Hematopoietic multipotent progenitor cell treated with erythropoietin and hydrocortisone succinate and interleukin-3 and kit ligand, for 6 days (in vitro differentiated cells): ENCODE measurements at places on chromosomes 1 and 21.

DNA sequence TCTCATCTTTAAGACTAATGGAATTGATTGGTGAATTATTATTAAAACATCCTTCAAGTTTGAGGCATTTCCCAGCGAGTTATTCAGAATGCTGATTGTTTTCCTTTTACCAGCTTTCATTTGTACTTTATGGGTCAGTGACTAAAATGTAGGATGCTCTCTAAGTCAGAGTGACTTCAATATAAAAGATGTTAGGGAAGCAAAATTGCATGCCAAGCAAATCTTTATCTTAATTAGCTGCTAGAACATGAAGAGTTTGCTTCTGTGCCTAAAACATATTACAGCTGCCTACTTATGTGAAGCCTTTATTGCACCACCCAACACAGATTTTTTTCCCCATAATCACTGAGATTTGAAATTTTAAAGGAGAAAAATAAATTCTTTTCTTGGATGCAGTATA is 79.8 kb upstream of the CYYR1 start:
- DNase-seq, result no peak

DNA sequence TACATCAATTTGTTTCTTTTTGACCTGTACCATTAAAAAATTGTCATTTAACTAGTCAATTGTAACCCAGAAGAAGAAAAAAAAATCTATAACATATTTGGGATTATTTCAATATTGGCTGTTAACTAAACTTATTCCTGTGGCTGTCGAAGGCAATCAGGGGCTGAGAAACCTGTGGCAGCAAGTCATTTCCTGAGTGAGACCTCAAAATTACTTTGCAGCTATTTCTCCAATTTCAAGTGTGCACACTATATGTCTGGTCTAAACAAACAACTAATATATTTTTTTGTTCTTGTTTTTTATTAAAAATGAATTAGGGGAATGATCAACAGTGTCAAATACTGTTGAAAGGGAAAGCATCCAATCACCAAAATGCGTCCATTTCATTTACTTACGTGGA is 1357.6 kb upstream of the B3GALT2 start:
- DNase-seq, result no peak

DNA sequence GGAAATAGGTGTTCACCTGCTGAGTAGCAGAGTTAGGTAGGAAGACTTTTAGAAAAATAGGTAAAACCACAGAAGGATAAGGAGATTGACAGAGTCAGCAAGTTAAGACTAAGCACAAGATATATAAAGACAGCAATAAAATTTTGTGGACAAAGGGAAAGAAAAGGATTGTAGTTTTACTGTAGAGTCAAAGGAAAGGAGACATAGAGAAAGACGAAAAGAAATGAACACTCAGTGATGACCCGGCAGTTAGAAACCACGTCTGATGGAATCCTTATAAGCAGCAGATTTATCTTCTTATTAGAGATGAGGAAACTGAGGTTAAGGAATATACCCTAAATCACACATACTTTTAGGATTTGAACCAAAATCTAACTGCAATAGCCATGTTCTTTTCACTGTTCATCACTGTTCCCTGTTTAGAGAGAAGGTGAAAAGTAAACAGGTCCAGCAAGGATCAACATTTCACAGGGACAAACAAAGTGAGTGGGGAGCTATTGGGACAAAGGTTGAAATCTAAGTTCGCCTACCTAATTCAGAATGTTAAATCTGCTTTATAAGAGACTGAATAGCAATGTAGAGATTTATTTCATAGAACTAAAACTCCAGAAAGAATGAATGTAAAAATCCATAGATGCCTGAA is 6.8 kb downstream of the FRRS1 start:
- no peak for DNase-seq

GRCh38 chr1:96538111-96538641 is 183.4 kb upstream of the PTBP2 start:
- no peak for DNase-seq

DNA sequence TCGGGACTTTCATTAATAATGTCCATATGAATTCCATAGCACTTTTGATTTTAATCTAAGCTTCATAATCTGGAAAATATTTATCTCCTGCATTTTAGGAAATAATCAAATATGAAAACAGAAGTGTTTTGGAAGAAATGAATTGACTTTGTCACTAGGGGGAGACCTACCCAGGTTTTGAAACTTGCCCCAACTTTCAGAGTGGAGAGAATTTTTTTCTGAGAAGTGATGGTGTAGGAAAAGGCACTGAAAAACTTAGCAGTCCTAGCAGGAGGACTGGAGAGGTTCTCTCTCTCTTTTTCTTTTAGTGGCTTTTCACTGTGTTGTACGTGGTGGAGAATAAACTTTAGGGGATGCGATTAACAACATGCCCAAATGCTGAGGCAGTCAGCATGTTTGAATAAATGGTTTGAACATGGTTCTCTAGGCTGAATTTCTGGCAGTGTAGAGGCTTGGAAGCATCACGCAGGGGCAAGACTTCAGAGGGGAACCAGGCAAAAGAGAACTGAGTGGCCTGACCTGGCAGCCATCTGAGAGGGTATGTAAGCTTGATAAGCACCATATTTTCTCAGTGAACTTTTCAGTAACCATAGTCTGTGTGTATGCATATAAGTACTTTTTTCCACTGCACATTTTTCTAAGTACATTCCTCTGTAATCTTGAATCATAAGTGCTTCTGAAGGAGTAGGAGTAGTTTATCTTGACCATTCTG is 68.3 kb upstream of the NEK7 start:
- peak; percentile 77 for DNase-seq

GRCh38 chr21:24197923-24198322 is 1409.4 kb downstream of the MRPL39 start:
- DNase-seq, result no peak

DNA sequence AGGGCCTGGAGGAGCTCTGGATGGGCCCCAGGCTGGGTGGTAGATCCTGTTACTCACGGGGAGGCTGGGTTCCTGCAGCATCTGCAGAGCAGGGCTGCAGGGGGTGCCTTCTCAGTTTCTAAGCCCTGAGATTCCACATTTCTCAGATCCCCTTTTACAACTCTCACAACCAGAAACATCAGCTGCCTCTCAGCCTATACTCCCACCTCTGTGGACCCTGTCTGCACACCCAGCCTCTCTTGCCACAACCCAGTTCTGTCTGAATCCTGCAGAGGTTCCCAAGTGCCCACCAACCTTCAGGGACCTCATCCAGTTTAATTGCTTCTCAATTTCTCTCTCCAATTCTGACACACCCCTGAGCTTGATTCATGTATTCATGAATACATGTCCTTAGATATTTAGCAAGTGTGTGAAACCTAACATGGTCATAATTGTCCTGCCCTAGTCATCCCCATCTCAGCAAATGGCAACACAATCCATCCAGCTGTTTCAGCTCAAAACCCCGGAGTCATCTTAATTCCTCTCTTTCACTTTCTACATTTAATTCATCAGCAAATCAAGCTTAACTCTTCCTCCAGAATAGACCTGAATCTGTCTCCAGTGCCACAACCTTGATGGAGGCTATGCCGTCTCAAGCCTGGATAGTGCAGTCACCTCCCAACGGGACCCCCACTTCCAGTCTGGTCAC is 57.0 kb upstream of the NEK2 start:
- DNase-seq, result no peak

DNA sequence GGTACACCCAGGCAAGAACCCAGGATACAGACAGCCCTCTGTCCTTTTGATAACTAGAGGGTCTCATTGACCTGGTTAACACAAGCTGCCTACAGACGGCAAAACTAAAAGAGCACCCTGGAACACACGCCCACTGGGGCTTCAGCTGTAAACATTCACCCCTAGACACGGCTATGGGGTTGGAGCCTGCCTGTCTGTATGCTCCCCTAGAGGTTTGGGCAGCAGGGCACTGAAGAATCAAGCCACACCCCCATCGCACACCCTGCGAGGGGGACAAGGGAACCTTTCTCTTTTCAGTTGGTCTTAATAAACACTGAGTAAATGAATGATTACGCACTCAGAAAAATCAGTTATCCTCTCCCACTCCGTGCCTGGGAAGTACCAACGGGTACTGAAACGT is 35.5 kb downstream of the LRRC3 start:
- DNase-seq, result no peak

DNA sequence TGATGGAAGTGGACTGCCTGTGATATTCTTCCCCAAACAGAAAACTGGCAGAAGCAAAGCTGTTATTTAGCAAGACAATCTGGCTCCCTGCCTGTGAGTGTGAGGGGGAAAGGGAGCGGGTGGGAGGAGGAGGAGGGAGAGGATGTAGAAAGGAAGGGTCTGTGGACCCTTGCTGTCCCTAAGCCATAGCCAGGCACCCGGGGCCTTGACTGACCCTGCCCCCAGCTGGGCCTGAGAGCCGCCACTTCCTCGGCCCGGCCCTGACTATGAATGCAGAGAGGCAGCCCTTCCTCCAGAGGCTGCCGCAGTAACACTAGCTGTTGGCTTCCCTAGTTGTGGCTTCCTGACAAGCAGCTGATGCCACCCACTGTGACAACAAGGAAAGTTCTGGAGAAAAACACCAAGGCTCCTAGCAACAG is 13.9 kb downstream of the PLA2G2F start:
- DNase-seq, result no peak

DNA sequence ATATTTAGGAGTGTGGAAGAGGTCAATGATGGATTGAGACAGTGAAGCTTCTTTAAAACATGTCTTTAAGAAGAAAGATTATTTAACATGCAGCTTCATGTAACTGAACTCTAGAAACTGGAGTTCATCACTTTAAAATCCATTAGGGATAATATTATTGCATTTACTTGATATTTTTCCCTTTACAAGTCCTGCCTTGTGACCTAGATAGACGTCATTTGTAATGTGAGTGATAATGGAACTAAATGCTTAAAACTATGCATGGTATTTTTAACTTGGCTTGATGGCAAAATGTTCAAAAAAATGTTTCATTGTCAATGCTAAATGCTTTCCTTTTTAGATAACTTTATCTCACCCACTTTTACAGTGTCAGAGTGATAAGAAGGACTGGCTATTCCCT is 723.7 kb downstream of the RWDD3 start:
- no peak for DNase-seq

DNA sequence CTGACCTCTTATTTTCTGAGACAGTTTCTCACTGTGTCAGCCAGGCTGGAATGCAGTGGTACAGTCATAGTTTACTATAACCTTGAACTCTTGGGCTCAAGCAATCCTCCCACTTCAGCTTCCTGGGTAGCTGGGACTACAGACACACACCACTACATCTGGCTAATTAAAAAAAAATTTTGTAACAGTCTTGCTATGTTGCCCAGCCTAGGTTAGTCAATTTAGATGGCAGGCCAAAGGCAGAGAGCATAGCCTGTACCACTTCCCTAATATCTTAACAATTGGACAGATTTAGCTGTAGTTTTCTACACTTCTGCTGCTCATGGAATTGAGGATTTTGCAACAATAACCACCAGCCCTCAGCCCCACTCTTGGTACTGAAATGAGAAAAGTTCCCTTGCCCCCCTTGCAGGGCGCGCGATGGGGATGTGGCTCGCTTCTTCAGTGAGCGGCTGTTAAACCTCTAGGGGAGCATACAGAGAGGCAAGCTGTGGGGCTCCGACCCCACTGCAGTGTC is 34.9 kb upstream of the PTGFRN start:
- no peak for DNase-seq

DNA sequence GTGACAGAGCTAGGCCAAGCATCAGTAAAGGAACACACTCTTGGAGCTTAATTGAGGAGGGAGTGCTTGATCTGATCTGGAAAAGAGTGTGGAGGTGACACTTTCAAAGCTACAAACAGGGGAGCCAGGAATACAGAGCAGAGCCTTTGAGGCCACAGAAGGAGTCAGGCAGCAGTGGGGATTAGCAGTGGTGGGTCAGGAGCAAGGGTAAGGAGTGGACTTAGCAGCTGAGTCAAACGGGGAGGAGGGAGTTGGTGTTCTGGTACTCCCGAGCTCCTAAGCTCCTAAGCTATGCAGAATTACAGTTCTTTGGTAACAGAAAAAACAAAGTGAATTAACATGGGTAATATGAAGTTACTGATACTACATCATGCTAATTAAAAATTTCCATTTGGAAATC is 14.5 kb downstream of the RAB4A start:
- DNase-seq, result no peak

GRCh38 chr1:181326348-181326747 is 157.0 kb upstream of the CACNA1E start:
- DNase-seq, result no peak

GRCh38 chr21:44846485-44847260 is 26.8 kb downstream of the PTTG1IP start:
- peak; percentile 81 for DNase-seq

DNA sequence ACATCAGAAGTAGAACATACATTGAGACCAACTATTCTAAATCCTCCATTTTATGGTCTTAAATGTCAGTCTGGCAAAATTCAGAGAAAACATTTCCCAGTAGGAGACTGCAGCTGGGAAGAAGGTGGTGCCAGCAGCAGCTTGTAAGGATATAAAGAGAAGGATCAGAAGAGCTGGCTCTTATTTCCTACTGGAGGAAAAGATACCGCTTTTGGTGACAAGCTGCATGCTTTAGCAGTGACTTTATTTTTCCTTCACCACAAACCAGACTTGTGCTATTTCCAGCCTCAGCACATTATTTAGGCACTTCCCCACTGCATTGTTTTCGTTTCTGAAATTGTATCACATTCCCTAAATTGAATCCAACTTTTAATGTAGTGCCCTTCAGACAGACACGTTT is 28.4 kb downstream of the RNF11 start:
- no peak for DNase-seq

GRCh38 chr1:154500533-154500932 is 1.5 kb upstream of the TDRD10 start:
- no peak for DNase-seq

- no peak for DNase-seq
Observed at GRCh38 chr1:67304023-67304422, 3.6 kb upstream of the IL12RB2 start.

GRCh38 chr1:54253480-54253879 is 53.5 kb downstream of the MRPL37 start:
- DNase-seq, result no peak

DNA sequence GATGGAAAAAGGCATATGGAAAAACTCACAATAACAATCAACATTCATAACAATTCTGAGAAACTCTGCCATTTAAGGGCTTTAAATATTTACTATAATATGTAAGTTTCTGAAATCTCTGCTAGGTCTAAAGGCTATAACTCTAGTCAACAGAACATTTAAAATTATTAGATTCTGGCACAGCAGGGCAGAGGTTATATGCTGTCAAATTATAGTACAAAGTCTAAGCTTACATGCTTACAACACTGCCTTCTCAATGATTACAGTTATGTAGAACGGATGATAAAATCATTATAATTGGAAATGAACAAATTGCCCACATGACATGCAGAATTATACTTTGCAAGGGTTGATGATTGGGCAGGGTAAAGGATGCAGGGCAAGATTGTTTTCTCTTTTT is 97.7 kb downstream of the PIGK start:
- DNase-seq, result no peak

- peak; percentile 73 for DNase-seq
Observed at GRCh38 chr1:182087304-182087703, 25.8 kb upstream of the ZNF648 start.

DNA sequence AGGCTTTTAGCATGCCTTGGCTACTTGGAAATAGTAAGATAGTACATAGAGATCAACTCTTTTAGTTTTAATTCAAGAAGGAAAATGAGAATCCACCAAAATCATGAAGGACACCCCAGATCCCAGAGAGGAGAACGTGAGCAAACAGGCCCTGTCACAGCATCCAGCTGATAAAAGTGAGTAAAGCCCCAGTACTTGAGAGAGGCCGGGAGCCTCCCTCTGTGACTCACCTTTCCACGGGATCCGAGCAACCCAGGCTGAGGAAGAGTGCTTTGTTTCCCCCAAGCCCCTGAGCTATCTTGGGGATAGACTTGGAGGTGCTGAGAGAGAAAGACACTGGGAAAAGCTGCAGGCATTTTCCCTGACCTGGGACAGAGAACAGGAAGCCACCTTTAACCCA is 238.6 kb downstream of the DUSP10 start:
- no peak for DNase-seq

GRCh38 chr1:196437671-196438070 is 170.6 kb downstream of the KCNT2 start:
- no peak for DNase-seq
